ENCODE measurements at places on chromosomes 6 and 20.

DNA sequence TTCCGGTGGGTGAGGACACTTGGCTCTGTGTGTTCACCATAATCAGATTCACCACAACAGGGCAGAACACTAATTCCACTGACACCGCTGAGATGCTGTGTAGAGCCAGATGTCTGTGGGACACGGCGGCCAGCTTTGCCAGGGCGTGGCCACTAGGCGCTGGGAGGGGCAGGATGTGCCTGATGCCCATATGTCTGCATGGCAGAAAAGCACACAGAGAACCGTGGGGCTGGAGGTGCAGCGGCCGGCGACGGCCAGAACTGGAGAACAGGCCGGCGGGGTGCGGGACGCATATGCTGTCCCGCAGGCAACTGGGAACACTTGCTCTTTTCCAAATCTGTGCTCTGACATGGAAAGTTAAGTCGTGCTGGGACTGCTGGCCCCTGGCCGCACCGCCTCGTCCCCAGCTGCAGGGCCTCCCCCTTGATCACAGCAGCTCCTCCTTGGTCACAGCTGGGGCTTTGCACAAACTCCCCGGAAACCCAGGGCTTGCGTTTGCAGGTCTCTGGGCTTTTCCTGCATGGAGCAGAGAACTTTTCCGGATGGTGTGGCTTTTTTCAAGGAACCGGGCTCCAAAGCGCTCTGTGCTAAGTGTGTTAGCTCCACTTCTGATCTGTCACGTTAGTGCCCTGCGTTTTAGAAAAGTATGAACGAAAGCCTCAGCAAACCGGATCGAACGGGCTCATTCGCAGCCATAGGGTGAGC lies 31.1 kb downstream of the NTSR1 start:
- DNase-seq = no peak

DNA sequence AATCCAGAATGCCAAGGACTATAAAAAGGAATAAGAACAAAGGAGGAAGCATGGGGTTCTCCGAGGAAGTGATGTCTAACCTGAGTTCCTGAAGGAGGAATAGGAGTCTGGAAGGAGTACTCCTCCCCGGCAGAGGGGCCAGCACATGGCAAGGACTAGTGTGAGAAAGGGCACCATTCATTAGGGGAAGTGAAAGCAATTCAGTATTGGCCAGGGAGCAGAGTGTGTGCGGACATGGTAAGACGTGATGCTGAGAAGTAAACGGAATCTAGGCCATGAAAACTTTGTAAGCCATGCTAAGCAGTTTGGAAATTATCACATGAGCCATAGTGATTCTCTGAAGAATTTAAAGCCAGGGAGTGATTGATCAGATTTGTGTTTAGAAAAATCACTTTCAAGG lies 218.9 kb upstream of the PRDM1 start:
- DNase-seq = no peak

DNA sequence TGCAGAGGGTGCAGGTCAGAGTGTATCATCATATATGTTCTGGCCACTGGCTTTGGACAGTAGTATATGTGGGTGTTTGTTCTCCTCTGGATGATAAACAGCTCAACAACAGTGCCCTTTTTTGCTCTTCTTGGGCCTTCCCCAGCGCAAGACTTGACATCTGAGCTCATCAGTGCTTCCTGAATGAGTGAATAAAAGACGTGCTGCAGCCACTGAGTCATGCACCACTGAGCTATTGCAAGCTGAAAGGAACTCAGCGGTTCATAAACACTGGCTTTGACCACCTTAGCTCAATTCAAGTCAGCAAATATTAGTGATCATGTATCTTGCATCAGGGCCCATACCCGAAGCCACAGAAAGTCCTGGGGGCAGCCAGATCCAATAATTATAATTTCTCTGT lies 105.3 kb upstream of the KCNG1 start:
- no peak for DNase-seq

DNA sequence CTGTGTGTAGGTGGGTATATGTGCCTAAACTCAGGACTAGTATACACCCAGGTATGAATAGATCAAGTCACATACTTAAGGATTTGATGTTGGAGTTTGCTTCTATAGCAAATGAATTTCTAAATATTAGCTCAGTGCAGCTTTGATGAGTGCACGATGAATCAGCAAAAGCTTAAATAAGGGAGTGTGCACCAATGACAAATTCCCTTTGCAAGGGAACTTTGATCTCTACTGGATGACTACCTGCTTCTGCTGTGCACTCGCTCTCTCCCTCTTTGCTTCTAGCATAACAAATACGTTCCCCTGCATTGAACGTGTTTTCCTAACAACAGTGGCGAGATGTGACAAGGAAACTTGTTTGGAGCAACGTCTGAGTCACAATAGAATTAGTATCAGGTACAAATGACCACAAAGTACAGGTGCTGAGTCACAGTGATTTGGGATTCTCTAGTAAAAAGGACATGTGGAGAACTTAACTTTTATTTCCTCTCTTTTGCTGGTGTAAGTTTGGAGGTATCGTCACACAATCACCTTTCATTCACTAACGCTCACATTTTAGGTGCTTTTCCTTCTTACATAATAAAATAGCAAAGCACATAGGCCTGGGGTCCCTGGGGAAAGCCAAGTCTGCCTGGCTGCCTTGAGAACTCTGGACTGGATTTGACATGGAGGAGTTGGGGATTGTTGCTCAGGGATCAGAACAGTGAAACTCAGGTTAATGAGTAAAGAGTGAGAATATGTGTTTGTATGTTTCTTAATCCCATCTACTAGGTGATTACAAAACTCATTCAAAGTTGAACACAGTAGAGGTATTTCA lies 49.7 kb downstream of the KLHL31 start:
- no peak for DNase-seq

- no peak for DNase-seq
Observed at GRCh38 chr6:131764350-131764749, 43.5 kb upstream of the ENPP1 start.

DNA sequence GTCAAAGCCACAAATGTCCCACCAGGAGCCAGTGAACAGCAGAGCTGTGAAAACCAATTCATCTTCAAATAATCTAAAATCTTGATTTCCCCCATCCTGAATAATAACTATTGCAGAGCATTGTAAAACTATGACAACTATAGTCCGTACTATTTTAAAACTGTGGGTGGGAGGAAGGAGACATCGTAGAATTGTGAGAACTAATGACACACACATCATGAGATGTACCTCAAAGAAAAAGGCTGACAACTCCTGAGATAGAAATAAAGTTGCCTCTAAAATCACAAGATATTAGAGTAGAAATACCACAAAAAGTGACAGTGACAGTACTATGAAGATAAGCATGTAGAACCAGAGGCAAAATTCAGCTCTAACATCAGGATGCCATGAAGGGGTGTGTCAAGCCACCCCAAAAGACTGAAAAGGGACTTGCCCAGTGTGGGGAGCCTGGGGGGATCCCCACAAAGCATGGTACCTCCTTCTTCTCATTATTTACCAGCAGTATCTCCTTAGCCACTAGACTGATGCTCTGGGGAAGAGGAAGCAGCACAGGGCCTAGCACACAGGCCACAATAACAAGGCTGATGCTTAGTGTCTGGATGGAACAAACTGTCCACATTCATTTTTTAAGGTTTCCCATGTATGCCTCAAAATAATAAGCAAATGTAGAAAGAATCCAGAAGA lies 13.4 kb downstream of the NAPB start:
- no peak for DNase-seq

GRCh38 chr6:32967151-32968091 lies 973 bp upstream of the BRD2 start:
- DNase-seq = peak; percentile 32

- DNase-seq = no peak
Observed at GRCh38 chr6:107564589-107564951, 74.7 kb downstream of the SOBP start.

DNA sequence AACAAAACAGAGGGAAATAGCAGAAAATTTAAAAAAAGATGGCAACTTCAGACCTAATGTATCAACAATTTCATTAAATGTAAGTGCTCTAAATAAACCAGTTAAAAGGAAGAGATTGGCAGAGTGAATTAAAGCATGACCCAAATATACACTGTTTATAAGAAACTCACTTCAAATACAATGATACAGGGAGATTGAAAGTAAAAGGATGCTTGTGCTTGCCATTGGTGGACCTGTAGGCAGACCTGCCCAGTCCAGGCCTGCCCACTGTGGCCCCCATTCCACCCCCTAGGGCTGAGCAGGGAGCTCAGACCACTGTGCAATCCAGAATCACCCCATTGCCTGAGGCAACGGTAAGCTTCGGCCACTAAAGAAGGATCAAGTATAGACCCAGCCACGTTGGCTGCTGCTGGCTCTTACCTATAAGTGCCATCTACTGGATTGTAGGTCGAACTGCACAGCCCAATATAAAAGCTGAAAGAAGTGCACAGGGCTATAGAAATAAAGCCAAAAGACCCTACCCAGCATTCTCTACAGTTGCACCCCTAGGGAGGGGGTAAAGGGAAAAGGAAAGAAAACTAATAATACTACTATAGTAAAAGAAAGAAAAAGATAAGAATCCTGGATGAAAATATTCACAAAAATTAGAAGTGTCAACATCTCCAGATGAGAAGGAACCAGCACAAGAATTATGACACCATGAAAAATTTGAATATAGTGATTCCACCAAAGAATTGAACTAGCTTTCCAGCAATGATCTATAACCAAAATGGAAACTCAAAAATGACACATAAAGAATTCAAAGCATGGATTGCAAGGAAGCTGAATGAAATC lies 36.1 kb downstream of the PSMB1 start:
- DNase-seq = no peak

DNA sequence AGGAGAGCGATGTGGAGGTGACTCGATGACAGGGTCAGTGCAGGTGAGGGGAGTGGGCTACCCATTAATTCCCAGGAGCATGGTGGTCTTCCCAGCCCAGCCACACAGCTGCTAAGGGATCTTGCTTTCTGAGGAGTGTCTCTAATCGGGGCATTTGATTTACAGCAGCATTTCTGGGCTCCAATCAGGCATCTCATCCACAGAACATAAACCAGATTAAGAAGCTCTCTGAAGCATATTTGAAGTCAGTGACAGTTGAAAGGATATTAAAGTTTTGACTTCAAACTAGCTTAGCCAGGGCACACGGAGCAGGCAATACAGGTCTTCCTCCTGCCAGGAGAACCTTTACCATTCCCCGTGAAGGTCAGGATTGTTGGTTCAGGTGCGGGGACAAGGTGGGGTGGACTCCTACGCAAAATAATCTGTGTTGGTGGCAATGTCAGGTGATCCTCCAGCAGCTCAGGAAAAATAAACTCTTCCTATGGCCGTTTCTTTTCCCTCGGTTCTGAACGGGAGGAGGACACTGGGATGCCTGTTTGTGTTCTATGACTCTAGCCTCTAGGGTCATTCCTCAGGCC lies 39.9 kb upstream of the ZNF831 start:
- no peak for DNase-seq

DNA sequence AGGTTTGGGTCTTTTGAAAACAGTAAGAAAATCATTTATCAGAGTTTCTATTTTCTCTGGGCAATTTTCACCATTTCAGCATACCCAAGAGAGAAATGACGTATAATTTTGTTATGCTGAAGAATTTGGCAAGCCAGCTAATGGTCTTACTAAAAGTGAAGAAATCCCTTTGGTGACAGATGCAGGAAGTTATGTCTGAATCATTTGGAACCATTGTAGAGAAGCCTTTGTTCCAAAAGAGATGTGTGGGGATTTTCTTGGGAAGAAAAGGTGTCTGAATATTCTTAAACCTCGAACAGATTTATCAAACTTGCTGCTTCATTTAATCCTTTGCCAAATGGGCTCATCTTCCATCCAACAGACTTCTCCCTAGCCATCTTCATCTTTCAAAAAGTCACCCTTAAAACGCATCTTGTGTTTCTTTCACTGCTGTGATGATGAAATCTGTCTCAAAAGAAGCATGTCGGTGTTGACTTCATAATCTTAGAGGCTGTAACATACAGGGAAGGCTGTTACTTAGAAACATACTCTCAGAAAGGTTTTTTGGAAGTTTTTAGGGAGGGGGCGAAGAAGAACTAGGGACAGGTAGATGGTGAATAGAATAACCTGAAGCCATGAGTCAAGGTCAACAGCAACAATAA lies 39.5 kb downstream of the CITED2 start:
- DNase-seq = no peak

- DNase-seq = no peak
Observed at GRCh38 chr6:152240436-152240835, 396.7 kb downstream of the SYNE1 start.

DNA sequence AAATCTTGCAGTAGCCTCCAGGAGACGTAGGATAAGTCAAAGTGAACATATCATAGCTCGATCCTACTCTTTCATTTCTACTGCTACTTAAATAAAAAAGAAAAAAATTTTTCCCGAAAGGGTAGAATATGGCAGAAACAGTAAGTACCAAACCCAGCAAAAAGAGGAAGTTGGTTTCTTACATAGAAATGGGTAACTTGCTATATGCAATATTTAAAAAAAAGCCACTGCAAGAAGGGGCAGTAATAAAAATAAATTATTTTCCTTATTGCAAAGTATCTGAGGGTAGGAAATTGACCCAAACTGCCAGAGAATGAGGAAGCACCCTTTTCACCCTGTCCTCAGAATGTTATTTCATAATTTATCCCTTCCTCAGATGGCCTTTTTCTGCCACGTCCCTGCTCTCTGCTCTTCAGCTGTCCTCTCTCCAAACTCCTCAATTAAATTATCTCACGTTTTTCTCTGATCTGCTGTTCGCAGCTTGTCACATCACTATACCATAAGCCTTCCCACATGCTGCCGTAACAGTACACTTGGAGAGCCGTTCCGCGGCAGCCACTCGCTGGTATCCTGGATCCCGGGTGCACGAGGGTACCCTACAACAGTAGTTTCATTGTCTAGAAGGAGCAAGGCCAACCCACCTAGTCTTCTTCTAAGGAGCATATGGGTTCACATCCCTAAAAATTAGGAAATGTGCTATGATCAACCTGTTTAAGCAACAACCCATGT lies 149.6 kb downstream of the BACH2 start:
- DNase-seq = peak; percentile 25

- DNase-seq = peak; percentile 28
Observed at GRCh38 chr6:107458672-107459282, 587 bp downstream of the PDSS2 start.

- DNase-seq = no peak
Observed at GRCh38 chr20:1951436-1952115, 42.3 kb downstream of the PDYN start.

DNA sequence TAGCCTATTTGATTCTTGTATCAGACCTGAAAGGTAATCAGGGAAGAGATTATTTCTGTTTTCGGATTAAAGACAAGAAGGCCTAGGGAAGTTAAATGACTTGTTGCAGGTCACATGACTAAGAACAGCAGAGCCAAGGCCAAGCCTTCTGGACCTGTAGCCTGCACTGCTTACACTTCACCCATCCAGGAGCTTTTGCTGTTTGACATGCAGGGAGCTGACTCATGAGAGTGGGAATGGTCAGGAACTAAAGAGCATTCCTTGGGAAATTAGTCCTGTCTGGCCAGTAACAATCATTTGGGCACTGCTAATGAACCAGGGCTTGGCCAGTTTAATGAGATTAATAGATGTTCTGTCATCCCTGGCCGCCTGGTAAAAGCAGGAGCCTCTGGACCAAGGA lies 46.8 kb downstream of the EIF2S2 start:
- no peak for DNase-seq

DNA sequence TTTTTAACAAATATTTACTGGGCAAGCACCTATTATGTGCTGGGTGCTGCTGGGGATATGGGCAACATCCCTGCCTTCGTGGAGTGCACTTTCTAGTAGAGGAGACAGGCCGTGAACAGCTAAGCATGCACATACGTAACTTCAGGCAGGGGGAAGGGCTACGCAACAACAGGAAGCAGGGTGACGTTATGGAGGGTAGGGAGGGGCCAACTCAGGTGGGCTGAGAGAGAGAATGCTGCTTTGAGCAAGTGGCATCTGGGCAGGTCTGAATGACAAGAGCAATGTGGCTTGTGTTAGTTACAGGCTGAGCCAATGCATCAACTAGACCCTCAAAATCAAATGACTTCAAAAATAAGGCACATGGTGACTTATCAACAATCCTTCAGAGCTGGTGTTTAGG lies 112.1 kb downstream of the CDC5L start:
- no peak for DNase-seq
